Epithelial cell of prostate (primary cell): ENCODE measurements at places on chromosomes 6 and 20.

DNA sequence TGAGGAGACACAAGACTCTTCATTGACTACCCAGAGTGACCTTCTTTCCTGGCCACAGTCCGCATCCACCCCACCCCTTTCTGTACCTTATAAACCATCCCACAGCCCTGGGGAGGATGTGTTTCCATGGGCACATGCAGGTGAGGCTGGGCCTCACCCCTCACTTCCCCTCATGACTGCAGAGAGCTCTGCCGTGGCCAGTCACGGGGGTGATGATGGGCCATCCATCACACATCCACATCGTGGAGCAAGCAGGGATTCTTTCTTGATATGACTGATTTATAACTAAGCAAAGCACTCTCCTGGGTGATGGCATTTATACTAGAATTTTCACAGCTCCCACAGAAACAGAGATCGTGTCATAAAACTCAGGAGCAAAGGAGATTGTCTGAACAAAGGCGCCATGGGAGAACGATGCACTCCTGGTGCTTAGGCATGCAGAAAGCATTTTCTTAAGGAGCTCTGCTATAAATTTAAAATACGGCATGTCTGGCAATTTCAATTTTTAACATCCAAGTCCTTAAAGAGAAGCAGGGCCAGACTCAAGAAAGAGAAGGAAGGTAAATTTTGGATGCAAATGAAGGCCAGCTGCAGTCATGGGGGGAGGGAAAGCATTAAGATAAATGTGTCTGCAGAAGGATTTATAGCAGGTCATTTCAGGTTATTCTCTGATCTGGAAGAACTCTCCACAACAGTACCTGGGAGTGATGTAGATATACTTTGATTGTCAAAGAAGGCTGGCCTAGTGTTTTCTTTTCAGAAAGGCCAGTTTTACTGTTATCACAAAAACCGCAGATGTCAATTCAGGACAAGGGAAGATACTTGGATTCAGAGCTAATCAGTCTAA lies 777.0 kb downstream of the C6orf118 start:
- no peak for DNase-seq

DNA sequence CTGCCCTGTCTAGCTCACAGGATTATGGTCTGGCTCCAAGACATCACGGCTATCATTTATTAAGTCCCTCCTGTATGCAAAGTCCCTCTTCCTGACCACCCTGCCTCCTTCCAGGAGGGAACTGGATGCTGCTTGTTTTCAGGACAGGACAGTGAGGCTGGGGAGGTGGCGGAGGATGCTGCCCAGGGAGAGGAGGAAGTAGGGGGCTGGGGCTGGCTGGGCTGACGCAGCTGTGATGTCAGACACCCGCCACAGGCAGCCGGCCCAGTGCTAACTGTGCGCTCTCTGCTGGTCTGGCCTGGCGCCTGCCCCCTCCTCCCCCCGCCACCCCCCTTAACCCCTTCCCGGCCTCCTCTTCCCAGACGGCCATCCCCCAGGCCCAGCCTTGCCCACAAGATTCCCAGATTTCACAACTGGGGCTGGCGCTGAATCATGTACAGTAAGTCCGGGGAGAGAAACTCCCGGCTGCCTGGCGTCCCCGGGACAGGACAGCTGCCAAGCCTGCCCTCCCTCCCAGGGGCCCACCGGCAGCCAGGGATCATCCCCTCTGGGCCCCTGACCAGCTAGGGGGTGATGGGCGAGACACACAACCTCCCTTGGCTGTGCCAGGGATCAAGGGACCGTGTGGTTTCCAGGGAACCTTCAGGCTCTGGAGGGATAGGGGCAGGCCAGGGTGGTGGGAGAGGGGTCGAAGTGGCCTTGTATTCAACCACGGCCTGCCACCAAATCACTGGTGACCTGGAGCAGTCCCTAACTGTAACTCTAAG lies 118.1 kb downstream of the CEBPB start:
- no peak for DNase-seq

- no peak for DNase-seq
Measured at GRCh38 chr6:113560376-113560775, 296.8 kb upstream of the MARCKS start.

GRCh38 chr6:111536910-111537527 lies 54.0 kb upstream of the REV3L start:
- DNase-seq = no peak

GRCh38 chr6:168541307-168541706 lies 100.3 kb downstream of the SMOC2 start:
- DNase-seq = no peak

GRCh38 chr6:38587766-38588362 lies 51.9 kb downstream of the BTBD9 start:
- no peak for DNase-seq

- no peak for DNase-seq
Measured at GRCh38 chr6:43150051-43150751, 20.9 kb upstream of the SRF start.

GRCh38 chr20:21493049-21493448 lies 20.8 kb downstream of the NKX2-2 start:
- DNase-seq = no peak

DNA sequence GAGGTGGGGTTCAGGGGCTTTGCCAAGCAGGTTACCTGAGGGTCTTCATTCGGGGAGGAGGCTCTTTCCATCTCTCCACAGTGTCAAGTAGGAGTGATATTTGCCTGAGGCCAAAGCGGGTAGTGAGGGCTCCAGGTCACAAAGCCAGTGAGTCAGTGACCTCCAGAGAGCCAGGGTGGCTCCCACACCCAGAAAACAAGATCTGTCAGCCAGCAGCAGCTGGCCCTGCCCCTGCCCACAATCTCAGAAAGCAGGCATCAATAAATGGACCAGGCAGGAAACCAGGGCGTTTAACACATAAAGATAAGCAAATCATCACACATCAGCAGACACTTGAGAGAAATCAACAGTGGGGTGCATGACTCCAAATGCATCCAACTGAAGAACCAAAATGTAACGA lies 250.8 kb downstream of the CDH26 start:
- DNase-seq = no peak

GRCh38 chr20:5570452-5570851 lies 179.7 kb upstream of the SHLD1 start:
- no peak for DNase-seq
